Esophagus squamous epithelium (tissue), 5 donors: ENCODE measurements at places on chromosomes 5 and 9. TPM values are rescaled to one million over a fixed set of nuclear protein-coding genes. Genes with fewer than 3 reads are reported as not detected.
A peak's percentile ranks its signal among the peaks of the same experiment; 100 is the strongest.

GRCh38 chr5:41574391-41574790, 64.0 kb upstream of the PLCXD3 start:
- no peak overlapping the region for H3K4me3 ChIP-seq
- no peaks in the 10 kb centered on the region for H3K4me1 ChIP-seq
- H3K36me3 ChIP-seq = no peaks in the 10 kb centered on the region

GRCh38 chr5:104977529-104977928, 1414.9 kb upstream of the NUDT12 start:
- no peaks in the 10 kb centered on the region for H3K36me3 ChIP-seq
- no peaks in the 10 kb centered on the region for H3K27me3 ChIP-seq

DNA sequence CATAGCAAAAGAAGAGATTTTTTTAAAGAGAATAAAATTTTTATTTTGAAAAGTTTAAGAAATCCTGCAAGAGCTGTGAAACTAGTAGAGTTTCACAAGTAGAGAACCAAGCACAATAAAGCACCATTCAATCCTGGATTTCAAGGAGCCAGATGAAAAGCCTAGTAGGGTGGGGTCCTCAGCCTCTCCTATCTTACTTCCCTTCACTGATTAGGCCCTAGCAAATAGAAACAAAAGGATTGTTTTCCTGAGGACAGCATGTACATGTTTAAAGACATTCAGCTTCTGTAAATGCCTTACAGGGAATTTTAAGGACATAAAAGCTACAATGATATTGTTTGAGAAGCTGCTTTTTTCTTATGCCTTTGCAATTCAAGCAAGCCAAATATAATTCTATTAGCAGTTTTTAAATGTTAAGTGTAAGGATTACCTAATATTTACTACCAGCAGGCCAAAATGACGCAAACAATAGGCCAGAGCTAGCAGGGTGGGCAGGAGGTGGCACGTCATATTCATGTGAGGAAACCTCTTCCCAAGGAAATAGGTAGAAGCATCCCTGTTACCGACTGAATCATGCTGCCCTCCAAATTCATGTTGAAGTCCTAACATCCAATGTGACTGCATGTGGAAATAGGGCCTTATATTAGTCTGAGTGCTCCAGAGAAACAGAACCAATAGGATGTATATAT, 337.6 kb downstream of the MLLT3 start:
- no peak for DNase-seq
- H3K36me3 ChIP-seq = no peaks in the 10 kb centered on the region
- no peaks in the 10 kb centered on the region for H3K4me1 ChIP-seq
- peak overlapping the region; percentile 0 for H3K27ac ChIP-seq

DNA sequence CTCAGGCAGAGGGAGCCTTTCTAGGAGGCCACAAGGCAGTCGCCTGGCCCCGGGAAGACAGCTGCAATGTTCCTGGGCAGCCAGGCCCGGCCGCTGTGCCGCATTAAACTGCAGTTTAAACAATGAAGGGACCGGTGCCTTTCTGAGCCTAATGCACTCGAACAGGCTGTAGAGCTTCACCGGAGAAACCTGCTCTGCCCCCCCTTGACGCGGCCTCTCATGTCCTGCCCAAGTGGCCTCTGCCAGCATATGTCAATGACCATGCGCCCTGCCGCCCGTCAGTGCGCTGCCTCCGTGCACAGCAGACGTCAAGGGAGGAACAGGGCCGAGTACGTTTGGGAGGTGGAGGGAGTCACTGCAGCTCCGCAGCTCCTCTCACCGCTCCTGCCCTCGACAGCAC, 38.4 kb upstream of the BARHL1 start:
- DNase-seq = no peak
- no peak overlapping the region for H3K27ac ChIP-seq
- no peaks in the 10 kb centered on the region for H3K36me3 ChIP-seq
- H3K27me3 ChIP-seq = no peaks in the 10 kb centered on the region

- H3K4me1 ChIP-seq = no peaks in the 10 kb centered on the region
- H3K27ac ChIP-seq = no peak overlapping the region
- no peak overlapping the region for H3K4me3 ChIP-seq
- H3K36me3 ChIP-seq = no peaks in the 10 kb centered on the region
Measured at GRCh38 chr5:45376417-45376816, 319.8 kb downstream of the HCN1 start.

DNA sequence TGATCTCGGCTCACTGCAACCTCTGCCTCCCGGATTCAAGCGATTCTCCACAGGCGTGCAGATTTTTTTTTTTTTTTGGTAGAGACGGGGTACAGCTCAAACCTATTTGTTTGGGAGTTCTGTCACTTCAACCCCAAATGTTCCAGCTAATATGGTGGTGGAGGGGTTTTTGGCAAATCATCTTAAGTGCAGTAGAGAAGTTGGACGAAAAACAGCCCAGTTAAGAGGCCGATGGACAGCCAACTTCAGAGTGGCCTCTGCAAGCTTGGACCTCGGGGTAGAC, 756 bp upstream of the PRR7 start:
- H3K4me3 ChIP-seq = no peak overlapping the region
- peak overlapping the region; percentile 61 for H3K27ac ChIP-seq
- H3K36me3 ChIP-seq = peaks cover 14% of the 10 kb centered on the region
- peaks cover 43% of the 10 kb centered on the region for H3K27me3 ChIP-seq
- DNase-seq = no peak

GRCh38 chr9:116237456-116237855, 83.9 kb downstream of the PAPPA start:
- H3K4me3 ChIP-seq = no peak overlapping the region
- peaks cover 20% of the 10 kb centered on the region for H3K36me3 ChIP-seq
- no peak for DNase-seq
- H3K27me3 ChIP-seq = no peaks in the 10 kb centered on the region
- no peak overlapping the region for H3K27ac ChIP-seq

The EQTN gene
- not detected for total RNA-seq

The ASS1 gene
- total RNA-seq = 33.5 TPM

The DNM1 gene
- 1.9 TPM for total RNA-seq

The GABBR2 gene
- total RNA-seq = not detected

The TAF11L6 gene
- total RNA-seq = not detected

The ENHO gene
- total RNA-seq = 0.38 TPM
